ENCODE measurements at places on chromosomes 16 and 17.

DNA sequence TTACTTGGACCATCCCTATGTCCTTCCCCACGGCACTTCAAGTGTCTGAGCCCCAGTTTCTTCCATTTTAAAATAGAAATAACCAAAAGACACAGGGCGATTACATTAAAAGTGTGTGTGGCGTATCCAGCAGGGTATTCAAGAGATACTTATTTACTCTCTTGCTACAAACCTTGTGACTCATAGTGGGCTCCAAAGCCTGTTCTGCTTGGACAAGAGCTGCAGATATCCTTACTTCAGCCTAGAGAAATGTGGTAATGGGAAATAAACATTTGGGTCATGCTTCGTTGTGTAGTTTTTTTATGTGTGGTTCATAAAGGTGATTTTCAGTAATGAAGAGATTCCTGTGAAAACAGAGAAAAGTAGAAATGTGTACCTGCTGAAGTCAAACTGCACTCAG is 288.9 kb upstream of the CDH11 start:
- no peak for DNase-seq

DNA sequence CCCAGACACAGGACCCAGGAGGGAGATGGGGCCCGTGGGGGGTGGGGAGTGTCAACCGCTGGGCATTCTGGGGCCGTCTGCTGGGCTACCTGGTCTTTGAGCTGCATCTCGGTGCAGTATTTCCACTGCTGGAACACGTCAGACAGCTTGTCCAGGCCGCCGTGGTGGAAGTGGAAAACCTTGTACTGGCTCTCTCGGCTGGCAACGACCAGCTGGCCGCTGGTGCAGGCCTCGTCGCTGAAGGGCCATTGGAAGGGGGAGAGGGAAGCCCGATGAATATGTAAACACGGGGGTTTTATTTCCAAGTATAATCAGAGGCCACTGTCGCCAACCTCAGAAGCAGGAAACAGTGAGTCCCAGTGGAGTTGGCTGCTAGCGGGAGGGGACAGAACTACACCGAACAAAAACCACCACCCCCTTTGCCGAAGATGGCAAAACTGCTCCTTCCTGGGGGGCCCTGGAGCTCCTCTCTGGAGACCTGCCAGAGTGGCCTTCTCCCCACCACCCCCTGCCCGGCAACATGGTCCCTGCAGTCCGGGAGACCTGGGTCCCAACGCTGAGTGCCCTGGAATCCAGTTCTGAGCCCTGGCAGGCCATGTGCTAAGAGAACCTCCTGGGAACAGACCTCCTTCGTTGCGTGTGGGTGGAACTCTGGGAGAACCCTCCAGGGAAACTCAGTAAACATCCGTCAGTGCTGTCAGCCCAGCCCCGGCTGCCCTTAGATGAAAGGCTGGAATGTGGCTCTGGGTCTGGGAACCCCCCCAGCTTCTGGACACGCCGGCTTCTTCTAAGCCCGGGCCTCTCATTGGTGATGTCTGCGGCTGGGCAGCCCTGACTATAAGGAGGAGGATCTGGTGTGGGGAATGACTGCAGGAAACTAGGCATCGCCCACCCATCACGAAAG is 84.1 kb downstream of the TBC1D16 start:
- no peak for DNase-seq

DNA sequence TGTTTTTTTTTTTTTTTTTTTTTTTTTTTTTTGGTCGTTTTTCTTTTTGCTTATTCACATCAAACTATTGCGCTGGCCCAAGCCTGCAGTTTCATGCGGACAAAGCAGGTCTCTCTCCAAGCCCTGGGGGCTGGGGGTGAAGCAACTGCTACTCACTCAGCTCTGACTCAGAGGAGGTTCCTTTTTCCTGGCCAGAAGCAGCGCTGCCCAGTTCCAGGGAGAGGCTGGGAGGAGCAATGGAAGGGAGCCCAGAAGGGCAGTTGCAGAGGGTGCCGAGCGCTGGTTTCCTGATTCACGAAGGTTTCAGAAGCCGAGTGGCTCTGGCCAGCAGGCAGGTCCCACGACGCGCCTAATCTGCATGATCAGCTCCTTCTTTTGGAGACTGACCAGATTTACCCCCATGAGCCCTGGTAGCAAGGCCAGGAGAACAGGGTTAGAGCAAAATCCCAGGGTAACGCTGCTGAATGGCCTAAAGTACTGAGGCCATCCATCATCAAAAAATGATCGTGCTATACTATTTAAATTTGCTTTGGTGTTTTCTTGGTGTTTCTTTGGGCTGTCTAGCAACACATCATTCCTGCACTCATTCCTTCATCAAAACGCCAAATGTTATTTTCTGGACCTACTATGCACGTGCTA is 144.7 kb upstream of the SOX9 start:
- DNase-seq = no peak

- peak; percentile 17 for DNase-seq
Observed at GRCh38 chr17:79907850-79908249, 68.6 kb upstream of the CBX4 start.

DNA sequence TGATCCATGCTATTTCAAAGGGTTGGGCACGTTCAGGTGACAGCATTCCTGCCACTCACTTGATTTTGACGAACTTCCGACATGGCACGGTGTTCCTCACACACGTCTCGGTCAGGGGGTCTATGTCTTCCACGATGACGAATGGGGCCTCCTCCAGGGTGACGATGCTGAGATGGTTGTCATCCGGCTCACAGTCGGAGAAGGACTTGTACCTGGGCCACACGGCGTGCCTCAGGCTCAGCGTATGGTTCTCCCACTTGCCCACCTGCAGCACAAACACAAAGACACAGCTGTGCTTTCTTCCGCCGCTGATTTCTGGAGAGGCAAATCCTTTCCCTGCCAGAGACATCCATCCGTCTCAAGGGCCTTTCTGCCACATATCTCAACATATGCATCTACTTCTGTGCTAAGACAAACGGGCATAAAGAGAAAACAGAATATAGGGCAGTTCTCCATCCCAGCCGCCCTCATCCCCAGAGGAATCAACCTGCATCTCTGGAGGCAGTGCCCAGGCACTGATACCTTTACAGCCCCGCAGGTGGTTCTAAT is 332.5 kb downstream of the GRIN2A start:
- no peak for DNase-seq

DNA sequence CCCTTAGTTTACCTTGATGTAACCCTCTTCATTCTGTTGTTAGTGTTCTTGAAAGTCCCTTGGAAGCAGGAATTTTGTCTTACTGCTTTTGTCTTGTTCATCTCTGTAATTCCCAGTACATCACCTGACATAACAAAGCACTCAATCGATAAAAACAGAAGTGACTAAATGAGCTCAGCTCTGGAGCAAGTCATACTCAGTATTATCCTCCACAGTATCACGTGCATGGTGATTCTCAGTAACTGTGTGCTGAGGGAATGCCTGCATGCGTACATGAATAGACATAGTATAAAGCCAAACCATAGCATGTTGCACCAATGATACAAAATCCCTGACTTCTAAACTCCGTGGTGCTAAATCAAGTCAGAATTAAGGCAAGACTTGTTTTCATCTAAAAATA is 7.2 kb downstream of the KRT38 start:
- no peak for DNase-seq

DNA sequence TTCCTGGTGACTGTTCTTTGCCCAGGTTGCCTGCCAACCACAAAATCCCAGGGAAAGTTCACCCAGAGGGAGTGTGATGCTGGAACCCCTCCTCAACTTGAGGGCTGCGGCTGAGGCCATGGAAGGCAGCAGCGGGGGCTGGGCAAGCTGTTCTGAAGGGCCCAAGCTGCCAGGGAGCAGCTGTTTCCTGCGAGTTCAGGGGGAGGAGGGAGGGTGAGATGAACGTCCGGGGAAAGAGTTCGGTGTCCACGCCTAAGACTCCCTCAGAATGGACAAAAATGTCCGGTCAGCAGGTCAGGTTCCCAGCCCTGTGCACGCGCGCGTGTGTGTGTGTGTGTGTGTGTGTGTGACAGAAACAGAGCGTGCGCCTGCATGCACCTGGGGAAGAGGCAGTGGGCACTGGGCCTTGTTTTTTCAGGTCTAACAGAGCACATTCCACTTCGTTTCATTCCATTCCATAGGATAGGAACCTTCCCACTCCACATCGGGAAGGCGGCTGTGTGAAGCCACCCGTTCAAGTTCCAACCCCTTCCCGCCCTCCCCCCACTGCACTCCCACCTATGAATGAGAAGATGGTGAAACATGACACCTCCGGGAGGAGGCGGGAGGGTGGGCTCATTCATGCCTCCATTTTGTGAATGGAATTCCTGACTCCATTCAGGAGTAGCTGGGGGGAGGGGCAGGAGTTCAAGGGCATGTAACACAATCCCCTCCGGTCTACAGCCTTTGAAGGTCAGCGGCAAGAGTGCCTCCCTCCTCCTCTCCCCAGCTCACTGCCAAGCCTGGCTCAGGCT is 15.7 kb downstream of the ETV4 start:
- DNase-seq = peak; percentile 78

GRCh38 chr16:10652730-10653590 is 41.8 kb downstream of the TEKT5 start:
- DNase-seq = no peak

DNA sequence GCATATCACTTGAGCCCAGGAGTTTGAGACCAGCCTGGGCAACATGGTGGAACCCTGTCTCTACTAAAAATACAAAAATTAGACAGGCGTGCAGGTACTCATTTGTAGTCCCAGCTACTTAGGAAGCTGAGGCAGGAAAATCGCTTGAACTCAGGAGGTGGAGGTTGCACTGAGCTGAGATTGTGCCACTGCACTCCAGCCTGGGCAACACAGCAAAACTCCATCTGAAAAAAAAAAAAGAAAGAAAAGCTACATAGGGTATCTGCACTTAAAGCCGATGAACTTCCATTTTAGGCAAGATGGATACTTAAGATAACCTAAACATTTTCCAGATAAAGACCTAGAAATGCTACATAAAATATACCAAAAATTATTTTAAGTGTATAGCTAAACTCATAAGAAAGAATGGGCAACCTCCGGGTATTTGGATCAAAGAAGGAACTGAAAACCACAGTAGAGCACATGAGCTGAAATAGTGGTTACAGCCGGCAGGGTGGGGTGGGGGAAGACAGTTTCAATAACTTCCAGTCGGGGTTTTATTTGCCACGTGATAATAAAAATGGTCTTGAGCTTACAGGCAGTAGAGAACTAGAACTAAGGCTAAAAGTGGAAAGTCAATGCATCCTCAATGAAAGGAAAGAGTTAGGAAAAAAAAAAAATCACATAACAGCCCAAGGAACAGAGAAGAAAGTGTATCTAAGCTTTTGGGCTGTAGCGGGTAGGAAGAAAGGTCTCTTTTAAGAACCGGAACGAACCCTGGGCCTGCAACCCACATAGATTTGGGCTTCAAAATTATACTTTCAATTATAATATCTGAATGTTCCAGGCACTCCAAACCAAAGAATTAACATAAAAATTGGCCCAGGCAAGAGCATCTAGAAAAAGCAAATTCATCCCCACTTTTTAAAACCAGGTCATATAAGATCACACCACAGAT is 53.1 kb downstream of the CFDP1 start:
- DNase-seq = no peak

GRCh38 chr17:33892717-33893591 is 362.1 kb upstream of the CCL2 start:
- no peak for DNase-seq

- no peak for DNase-seq
Observed at GRCh38 chr16:12646490-12647274, 157.0 kb downstream of the CPPED1 start.

DNA sequence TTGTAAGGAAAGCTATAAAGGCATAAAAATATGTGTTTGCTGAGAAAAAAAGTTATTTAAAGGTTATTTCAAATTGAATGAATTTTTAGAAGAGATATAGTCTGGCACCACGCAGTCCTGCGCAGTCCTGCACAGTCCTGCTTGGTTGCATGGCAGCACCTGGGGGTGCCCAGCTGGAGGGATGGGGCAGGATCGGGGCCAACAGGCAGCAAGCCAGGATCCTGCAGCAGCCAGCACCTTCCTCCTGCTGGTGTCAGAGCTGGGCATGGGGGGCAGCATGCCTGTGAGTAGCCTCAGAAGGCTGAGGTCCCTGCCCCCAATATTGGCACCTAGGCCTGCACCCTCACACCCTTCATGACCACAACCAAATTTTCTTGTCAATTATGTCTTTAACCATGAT is 46.0 kb downstream of the GLG1 start:
- DNase-seq = no peak

- DNase-seq = no peak
Observed at GRCh38 chr17:77478281-77478680, 337.5 kb downstream of the SEC14L1 start.

DNA sequence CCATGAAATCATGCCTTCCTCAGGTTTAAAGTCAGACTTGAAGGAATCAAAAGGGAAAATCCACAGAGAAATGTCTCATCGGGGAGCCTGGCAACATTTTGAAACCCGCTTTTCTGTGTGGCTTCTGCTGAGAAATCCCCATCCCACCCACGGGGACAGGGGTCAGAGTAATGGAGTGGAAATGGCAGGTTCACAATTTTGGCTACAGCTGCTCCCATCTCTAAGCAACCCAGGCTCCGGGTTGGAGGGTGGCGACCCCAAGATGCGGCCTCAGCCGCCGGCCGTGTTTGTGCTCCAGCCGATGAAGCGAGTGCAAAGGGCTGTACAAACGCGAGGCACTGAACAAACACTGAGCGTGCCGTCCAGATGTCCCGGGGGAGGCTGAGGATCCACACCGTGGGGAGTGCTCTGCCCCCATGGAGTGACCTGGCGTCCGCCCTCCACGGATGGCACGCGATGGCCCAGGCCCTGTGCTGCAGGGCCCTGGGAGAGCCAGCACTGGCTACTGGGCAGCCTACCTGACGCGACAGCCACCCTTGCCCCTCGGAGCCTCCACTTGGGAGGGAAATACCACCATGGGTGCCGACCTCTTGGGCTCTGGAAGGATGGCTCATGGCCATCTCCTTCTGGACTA is 22.2 kb downstream of the SLC43A2 start:
- DNase-seq = no peak

DNA sequence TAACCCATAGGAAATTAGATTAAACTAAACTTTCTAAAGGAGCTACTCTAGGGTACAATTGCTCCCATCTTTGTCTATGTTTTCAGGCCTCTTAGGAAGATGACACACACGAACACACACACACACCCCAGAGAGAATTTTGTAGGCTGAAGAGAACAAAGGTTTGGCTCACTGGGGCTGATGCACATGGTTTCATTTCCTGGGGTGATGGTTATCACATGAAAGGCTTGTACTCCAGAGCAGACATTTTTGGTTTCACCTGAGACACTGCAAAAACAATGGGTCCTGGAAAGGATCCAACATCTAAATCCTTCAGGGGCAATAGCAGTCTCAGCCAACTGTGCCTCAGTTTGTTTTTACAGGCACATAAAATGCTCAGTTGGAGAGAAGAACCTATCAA is 62.8 kb downstream of the GRB7 start:
- no peak for DNase-seq

DNA sequence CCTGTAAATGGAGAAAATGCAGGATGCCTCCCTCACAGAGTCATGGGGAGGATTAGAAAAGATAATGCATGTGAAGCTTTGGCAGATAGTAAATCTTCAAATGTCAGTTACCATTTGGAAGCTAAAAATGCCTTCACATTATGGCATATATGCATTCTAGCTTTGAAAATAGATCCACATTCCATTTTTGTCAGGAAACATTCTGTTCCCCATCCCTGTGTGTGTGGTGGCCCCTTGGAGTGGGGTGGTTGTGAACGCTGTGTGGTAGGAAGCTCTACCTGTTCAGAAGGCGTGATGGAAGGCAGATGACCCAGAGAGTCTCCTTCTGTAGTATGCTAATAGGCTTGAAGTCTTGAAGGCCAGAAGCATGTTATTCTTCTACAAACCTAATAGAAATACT is 242.0 kb downstream of the HAPSTR1 start:
- no peak for DNase-seq
